Natural killer cell (primary cell): ENCODE measurements at places on chromosomes 2 and 18.
A peak's percentile ranks its signal among the peaks of the same experiment; 100 is the strongest.

DNA sequence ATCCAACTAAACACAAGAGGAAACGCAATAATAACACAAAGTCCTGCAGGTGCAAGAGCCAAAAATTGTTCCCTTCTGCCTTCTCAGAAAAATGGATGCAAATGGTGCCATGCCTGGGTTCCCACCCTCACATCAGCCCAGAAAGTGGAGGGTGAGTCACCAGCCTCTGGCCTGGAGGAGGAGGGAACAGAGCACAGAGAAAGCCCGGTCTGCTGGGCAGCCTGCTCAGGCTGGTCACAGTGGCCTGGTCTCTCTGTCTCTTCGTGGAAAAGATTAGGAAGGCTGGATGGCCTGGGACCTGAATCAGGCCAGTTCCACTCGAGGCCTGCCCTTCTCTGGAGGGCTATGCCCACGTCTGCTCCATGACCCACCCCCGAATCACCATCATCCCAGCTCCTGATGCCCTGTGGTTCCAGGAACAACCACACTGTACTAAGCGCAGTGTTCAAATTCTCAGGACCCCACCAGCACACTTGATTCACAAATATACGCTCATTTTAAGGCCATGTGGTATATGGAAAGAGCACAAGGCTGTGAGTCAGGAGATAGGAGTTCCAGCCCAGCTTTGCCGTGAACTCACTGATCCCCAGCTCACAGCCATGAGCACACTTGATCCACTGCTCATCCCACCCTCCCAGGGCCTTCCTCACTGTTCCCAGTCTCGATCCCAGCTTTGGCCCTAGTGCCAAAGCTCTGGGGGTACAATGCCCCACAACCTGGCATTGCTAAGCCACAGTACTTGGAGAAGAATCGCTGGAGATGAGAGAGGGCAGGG, 82.1 kb downstream of the ZBTB7C start:
- DNase-seq: no peak
- H3K4me1 ChIP-seq: no peaks in the 10 kb centered on the region
- no peaks in the 10 kb centered on the region for H3K36me3 ChIP-seq
- H3K4me3 ChIP-seq: no peak overlapping the region
- no peaks in the 10 kb centered on the region for H3K27me3 ChIP-seq
- no peak overlapping the region for H3K27ac ChIP-seq

GRCh38 chr2:222931659-222932058, 70.8 kb downstream of the ACSL3 start:
- DNase-seq: no peak
- no peak overlapping the region for H3K27ac ChIP-seq
- peaks cover 47% of the 10 kb centered on the region for H3K36me3 ChIP-seq
- no peak overlapping the region for H3K4me3 ChIP-seq
- no peaks in the 10 kb centered on the region for H3K27me3 ChIP-seq

DNA sequence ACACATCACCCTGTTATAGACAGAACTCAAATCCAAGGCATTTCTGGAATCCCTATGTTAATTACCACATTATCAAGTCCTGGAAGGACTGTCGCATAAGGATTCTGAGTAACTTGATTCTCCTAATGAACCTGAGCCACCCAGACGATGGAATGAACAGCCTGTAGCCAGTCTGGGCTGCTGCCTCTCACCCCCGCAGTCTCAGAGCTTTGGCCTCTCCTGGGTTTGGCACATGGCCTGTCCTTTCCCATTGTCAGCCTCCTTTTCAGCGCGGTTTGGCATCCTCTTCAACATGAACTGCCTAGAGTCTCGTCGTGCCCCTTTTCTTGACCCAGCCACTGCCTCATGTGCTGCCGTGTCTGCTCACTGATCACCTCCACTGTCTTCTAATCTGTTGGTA, 147.6 kb downstream of the SLC8A1 start:
- DNase-seq: no peak
- H3K27ac ChIP-seq: no peak overlapping the region
- no peak overlapping the region for H3K4me3 ChIP-seq
- H3K27me3 ChIP-seq: no peaks in the 10 kb centered on the region
- no peaks in the 10 kb centered on the region for H3K36me3 ChIP-seq

DNA sequence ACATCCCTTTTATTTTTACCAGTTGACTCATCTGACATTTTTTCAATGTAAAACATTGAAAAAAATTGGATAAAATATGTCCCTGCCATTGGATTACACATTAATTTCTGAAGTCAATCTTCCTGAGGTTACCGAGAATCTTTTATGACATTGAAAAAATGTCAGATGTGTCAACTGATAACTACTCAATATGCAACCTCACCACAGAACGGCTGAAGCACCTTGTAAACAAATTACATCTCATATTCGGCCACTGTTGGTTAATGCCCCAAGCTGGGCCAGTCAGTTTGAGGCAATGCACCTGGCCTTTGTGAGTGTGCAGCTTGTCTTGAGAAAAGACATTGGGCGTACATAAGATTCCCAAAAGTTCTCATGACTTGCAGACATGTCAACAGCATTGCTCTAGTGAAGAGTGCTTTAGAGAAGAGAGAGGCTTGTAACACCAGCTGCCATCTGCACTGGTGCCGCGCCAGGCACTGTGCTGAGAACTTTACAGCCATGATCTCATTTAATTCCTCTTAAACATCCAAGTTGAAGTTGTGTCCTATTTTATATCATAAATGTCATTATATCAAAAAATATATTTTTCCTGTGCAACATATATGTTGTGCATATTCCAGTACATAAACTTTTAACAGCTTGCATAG, 112.7 kb upstream of the SLC35G4 start:
- no peak for DNase-seq
- no peaks in the 10 kb centered on the region for H3K4me1 ChIP-seq
- no peak overlapping the region for H3K27ac ChIP-seq
- H3K36me3 ChIP-seq: no peaks in the 10 kb centered on the region
- no peaks in the 10 kb centered on the region for H3K27me3 ChIP-seq

- no peaks in the 10 kb centered on the region for H3K36me3 ChIP-seq
- H3K27me3 ChIP-seq: no peaks in the 10 kb centered on the region
- no peak for DNase-seq
- no peak overlapping the region for H3K4me3 ChIP-seq
- no peak overlapping the region for H3K27ac ChIP-seq
Observed at GRCh38 chr2:163324677-163325076, 411.1 kb downstream of the FIGN start.

- H3K4me1 ChIP-seq: peaks cover 55% of the 10 kb centered on the region
- DNase-seq: no peak
- H3K36me3 ChIP-seq: no peaks in the 10 kb centered on the region
- H3K27ac ChIP-seq: no peak overlapping the region
- no peak overlapping the region for H3K4me3 ChIP-seq
Observed at GRCh38 chr2:108616318-108616717, 82.0 kb downstream of the LIMS1 start.

- DNase-seq: no peak
- H3K36me3 ChIP-seq: no peaks in the 10 kb centered on the region
- H3K27ac ChIP-seq: no peak overlapping the region
- peaks cover 30% of the 10 kb centered on the region for H3K27me3 ChIP-seq
- no peak overlapping the region for H3K4me3 ChIP-seq
- H3K4me1 ChIP-seq: no peaks in the 10 kb centered on the region
Observed at GRCh38 chr2:17540813-17541530, 476 bp downstream of the VSNL1 start.

DNA sequence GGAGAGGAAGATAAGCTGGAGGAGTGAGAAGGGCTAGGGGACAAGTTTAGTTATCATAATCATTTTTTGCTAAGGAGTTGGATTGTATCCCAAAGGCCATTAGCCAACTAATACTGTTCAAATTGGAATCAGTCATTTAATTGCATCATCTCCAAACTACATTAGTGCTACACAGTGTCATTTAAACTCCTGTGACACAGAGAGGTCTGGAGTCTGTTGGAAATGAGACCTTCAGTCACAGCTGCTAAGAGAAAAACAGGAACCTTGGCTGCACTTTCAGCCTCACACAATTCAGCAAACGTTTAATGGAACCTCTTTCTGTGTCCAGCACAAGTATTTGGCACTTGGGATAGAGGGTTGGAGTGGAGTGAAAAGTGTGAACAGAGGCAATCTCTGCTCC, 175.5 kb upstream of the MGAT5 start:
- H3K36me3 ChIP-seq: no peaks in the 10 kb centered on the region
- no peaks in the 10 kb centered on the region for H3K27me3 ChIP-seq
- DNase-seq: no peak
- no peak overlapping the region for H3K27ac ChIP-seq
- no peaks in the 10 kb centered on the region for H3K4me1 ChIP-seq

DNA sequence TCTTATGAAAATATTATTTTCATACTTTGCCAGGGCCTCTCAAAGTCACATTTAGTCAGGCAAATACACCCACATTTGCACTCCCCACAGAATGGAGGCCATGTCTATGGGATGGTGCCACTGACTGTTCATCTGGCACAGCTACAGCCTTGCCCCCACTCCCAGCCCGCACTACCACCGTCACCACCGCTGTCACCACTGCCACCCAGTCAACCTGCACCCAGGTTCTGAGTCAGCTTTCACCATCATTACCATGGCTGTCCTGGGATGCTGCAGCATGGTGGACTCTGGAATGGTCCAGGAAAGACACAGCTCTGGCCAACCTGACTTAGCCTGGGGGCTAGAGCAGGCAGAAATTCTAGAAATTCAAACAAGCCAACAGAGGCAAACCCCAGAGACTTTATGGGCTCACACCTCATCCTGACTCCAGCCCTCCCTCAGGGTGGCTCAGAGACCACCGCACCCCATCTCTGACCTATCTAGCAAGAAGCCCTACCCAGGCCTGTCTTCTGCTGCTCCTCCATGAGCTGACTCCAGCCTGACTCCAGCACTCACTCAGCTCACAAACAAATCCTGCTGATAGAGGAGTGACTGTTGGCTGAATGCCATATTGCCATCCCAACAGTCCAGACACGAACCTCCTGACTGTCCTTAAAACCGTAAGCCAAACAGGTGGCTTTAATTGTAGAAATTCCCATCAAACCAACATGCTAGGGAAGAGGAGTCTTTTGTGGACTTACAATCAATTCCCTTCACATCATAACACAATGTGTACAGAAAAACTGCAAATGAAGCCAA, 28.0 kb downstream of the DNER start:
- no peak overlapping the region for H3K4me3 ChIP-seq
- no peak overlapping the region for H3K27ac ChIP-seq
- no peaks in the 10 kb centered on the region for H3K27me3 ChIP-seq
- H3K36me3 ChIP-seq: no peaks in the 10 kb centered on the region
- DNase-seq: no peak

- no peak overlapping the region for H3K27ac ChIP-seq
- DNase-seq: no peak
- H3K27me3 ChIP-seq: peaks cover 70% of the 10 kb centered on the region
- H3K4me3 ChIP-seq: no peak overlapping the region
- H3K36me3 ChIP-seq: no peaks in the 10 kb centered on the region
Observed at GRCh38 chr2:181680937-181681811, 857 bp upstream of the NEUROD1 start.

GRCh38 chr2:175008009-175008408, 2.8 kb upstream of the CHN1 start:
- no peak for DNase-seq
- H3K4me3 ChIP-seq: no peak overlapping the region
- H3K27ac ChIP-seq: no peak overlapping the region

GRCh38 chr2:102803041-102803896, 41.4 kb downstream of the TMEM182 start:
- no peak overlapping the region for H3K4me3 ChIP-seq
- no peaks in the 10 kb centered on the region for H3K27me3 ChIP-seq
- H3K4me1 ChIP-seq: peaks cover 11% of the 10 kb centered on the region
- peak; percentile 24 for DNase-seq
- no peak overlapping the region for H3K27ac ChIP-seq

- H3K27ac ChIP-seq: no peak overlapping the region
- no peak for DNase-seq
- no peak overlapping the region for H3K4me3 ChIP-seq
Observed at GRCh38 chr2:45255563-45255962, 246.3 kb upstream of the SIX2 start.

GRCh38 chr2:242031481-242032019, 162.0 kb downstream of the RTP5 start:
- peak; percentile 83 for DNase-seq
- no peaks in the 10 kb centered on the region for H3K36me3 ChIP-seq
- H3K27ac ChIP-seq: no peak overlapping the region
- H3K4me1 ChIP-seq: peaks cover 30% of the 10 kb centered on the region

DNA sequence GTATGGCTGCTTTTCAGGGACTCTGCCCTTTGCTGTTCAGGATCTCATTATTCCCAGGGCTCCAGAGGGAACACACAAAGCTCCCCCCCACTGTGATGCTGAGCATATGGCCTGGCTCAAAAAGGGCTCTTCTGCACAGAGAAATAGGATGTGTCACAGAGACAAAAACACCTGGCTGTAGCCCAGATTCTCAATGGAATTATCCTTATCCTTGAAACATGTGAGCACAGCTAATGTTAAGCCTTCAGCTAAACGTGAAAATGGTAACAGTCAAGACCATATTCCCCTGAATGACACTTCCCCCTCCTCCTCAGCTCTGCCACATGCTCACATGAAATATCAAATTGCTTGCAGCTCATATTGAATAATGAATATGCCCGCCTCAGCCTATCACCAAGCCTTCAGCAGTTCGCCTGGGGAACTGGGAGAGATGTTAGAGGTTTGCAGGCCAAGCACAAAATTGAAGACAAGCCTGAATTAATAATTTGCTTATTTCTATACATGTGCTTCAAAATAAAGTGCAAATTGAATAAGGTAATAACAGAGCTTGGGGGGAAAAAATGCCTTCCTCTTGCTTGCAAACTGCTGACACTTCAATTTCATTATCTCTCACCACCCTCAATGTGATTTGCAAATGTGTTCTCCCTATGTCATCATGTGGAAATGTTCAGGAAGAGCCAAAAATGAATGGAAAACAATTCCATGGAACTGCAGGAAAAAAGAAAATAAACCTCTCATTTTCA, 181.0 kb upstream of the HNRNPA3 start:
- H3K4me1 ChIP-seq: no peaks in the 10 kb centered on the region
- H3K36me3 ChIP-seq: no peaks in the 10 kb centered on the region
- no peak overlapping the region for H3K4me3 ChIP-seq
- no peak for DNase-seq

DNA sequence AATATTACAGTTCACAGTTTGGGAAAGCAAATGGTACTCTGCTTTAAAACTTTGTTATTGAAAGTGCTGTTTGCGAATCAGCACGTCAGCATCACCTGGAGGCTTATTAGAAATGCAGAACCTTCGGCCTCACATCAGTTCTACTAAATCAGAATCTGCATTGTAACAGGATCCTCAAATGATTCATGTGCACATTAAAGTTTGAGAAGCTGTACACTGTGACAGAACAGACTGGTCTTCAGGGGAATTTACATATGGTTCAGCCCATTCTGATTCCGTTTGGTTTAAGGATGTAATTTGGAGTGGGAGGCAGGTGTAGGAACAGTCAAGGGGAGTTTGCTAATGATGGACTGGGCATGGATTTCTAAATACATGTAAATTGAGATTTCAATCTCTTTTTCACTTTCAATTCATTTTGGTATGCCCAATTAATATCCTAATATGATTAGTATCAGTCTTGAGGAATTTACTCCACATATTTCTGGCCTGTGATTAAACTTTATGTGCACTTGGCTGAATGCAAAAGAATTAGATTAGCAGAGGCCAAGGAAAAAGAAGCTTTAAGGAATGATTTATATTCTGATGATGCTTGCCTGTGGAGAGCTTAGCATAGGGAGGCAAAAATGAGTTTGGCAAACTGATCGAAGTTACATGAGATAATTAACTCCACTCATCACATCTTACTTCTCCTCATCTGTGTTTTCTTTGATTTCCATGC, 248.8 kb downstream of the XIRP2 start:
- no peak overlapping the region for H3K4me3 ChIP-seq
- no peaks in the 10 kb centered on the region for H3K36me3 ChIP-seq
- no peak overlapping the region for H3K27ac ChIP-seq
- no peaks in the 10 kb centered on the region for H3K27me3 ChIP-seq
- H3K4me1 ChIP-seq: no peaks in the 10 kb centered on the region
- no peak for DNase-seq
